ENCODE measurements at places on chromosomes 6 and 20. TPM values are rescaled to one million over a fixed set of nuclear protein-coding genes. Genes with fewer than 3 reads are reported as not detected.
A peak's percentile ranks its signal among the peaks of the same experiment; 100 is the strongest.

GRCh38 chr20:34475979-34476736 lies 40.1 kb upstream of the DYNLRB1 start:
- no peak overlapping the region for H3K27ac ChIP-seq
- no peak overlapping the region for H3K4me3 ChIP-seq
- no peaks in the 10 kb centered on the region for H3K27me3 ChIP-seq
- DNase-seq = peak; percentile 66
- no peaks in the 10 kb centered on the region for H3K36me3 ChIP-seq
- no peaks in the 10 kb centered on the region for H3K4me1 ChIP-seq

- H3K27me3 ChIP-seq = no peaks in the 10 kb centered on the region
- no peak overlapping the region for H3K27ac ChIP-seq
- H3K36me3 ChIP-seq = no peaks in the 10 kb centered on the region
- no peak for DNase-seq
Observed at GRCh38 chr6:106714281-106714680, 84.9 kb downstream of the QRSL1 start.

DNA sequence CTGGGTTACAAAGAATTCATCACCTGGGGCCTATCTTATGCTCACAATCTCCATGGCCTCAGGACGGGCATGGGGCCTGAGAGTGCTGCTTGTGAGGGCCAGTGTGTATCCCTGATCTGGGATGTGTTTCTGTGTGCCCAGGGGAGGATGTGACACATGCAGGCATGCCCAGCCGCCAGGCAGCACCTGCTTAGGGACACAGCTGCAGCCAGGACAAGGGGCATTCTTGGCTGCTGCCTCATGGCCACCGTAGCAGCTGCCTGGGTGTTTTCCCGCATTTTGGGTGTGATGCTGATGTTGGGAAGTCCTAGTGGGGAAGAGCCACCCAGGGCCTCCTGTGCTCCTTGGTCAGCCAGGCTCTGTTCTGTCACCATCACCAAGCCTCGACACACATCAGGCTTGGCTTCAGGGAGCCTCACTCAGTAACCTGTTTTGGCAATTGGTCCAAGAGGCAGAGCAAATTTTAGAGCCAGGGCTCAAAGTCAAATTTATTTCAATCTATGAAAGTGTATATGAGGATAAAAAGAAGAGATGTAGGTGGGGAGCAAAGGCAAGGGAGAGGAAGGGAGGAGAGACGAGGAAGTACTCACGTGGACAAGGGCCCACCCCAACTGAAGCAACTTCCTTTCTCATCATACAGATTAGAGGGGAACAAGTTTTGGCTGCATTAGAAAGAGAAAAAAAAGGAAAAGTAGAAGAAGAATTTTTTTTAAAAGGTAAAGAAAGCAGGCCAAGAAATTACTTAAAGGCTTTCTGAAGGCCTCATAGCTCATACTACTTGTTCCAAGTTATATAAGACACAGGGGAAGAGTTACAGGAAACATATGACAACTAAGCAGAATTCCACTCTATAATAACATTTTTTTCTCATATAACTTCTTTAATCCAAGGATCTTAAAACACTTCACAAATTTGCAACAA lies 269.9 kb upstream of the SUPT3H start:
- no peaks in the 10 kb centered on the region for H3K36me3 ChIP-seq
- H3K4me1 ChIP-seq = no peaks in the 10 kb centered on the region
- no peak overlapping the region for H3K4me3 ChIP-seq
- no peak overlapping the region for H3K27ac ChIP-seq
- H3K27me3 ChIP-seq = no peaks in the 10 kb centered on the region
- no peak for DNase-seq

- DNase-seq = no peak
- no peaks in the 10 kb centered on the region for H3K4me1 ChIP-seq
- no peak overlapping the region for H3K27ac ChIP-seq
- no peak overlapping the region for H3K4me3 ChIP-seq
- no peaks in the 10 kb centered on the region for H3K27me3 ChIP-seq
Observed at GRCh38 chr6:96157018-96157565, 141.3 kb downstream of the FUT9 start.

GRCh38 chr20:35410613-35411012 lies 1.2 kb downstream of the UQCC1 start:
- H3K4me1 ChIP-seq = no peaks in the 10 kb centered on the region
- no peak overlapping the region for H3K27ac ChIP-seq
- H3K4me3 ChIP-seq = no peak overlapping the region
- no peak for DNase-seq

- H3K36me3 ChIP-seq = peaks cover 8% of the 10 kb centered on the region
- no peak for DNase-seq
Observed at GRCh38 chr6:109373762-109374161, 8.5 kb downstream of the CD164 start.

DNA sequence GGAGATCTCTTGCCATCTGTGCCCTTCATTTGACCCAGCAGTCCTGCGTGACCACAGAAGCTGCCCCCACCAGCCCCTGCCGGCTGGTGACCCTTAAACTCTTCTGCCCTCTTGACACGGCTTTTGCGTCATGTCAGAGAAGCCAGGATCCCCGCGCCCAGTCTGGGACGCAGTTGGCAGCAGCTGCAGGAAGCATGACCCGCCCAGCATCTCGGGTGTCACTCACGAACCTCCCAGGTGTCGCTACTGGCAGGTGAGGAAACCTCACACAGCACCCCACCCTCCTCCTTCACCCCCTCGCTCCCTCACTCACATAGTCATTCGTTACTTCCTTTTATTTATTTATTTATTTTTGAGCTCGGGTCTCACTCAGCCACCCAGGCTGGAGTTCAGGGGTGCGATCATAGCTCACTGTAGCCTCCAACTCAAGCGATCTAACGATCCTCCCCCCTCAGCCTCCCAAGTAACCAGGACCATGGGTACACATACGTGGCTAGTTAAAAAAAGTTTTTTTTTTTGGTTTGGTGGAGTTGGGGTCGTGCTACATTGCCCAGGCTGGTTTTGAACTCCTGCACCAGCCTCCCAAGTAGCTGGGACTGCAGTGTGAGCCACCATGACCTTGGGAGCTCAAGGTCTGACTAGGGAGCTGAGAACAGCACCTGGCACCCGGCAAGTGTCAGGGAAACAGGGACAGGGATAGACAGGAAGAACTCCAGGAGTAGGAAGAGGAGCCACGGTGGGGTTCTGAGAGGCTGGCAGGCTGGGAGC lies 14.1 kb upstream of the SPDEF start:
- no peak overlapping the region for H3K4me3 ChIP-seq
- DNase-seq = no peak
- H3K27me3 ChIP-seq = no peaks in the 10 kb centered on the region
- H3K36me3 ChIP-seq = no peaks in the 10 kb centered on the region
- no peak overlapping the region for H3K27ac ChIP-seq
- no peaks in the 10 kb centered on the region for H3K4me1 ChIP-seq

- DNase-seq = no peak
- no peaks in the 10 kb centered on the region for H3K4me1 ChIP-seq
- H3K36me3 ChIP-seq = no peaks in the 10 kb centered on the region
- no peak overlapping the region for H3K4me3 ChIP-seq
Observed at GRCh38 chr6:132333639-132334520, 67.4 kb downstream of the MOXD1 start.

- H3K36me3 ChIP-seq = no peaks in the 10 kb centered on the region
- peaks cover 4% of the 10 kb centered on the region for H3K4me1 ChIP-seq
- no peak overlapping the region for H3K4me3 ChIP-seq
- no peaks in the 10 kb centered on the region for H3K27me3 ChIP-seq
- DNase-seq = no peak
Observed at GRCh38 chr20:46735436-46735835, 26.0 kb downstream of the SLC2A10 start.

DNA sequence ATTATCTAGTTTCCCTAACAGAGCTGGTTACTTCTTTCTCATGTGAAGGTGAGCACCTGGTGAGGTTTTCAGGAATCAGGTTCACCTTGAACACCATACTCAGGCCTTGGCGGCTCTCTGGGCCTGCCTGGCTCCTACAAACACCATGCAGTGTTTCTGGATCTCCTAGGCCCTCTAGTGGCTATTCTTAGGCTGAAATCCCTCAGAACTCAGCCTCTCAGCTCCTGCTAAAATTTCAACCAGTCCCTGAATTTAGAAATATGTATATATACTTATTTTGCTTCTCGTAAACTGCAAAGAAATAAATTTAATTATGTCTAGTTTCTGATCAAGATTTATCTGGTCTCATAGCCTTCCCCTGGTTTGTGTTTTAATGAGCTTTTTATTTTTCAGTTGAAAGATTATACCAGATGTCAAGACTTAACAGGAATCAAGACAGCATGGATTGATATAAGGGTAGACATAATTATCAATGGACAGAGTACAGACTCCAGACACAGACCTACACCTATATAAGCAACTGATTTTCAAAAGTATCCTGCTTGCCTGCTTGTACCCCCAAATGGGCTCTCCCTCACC lies 55.9 kb downstream of the ANKEF1 start:
- no peak for DNase-seq
- no peaks in the 10 kb centered on the region for H3K27me3 ChIP-seq
- H3K27ac ChIP-seq = no peak overlapping the region
- no peak overlapping the region for H3K4me3 ChIP-seq

- H3K4me3 ChIP-seq = no peak overlapping the region
- DNase-seq = peak; percentile 54
- H3K36me3 ChIP-seq = no peaks in the 10 kb centered on the region
- no peaks in the 10 kb centered on the region for H3K4me1 ChIP-seq
- no peak overlapping the region for H3K27ac ChIP-seq
Observed at GRCh38 chr20:63518946-63519667, 1.5 kb upstream of the PPDPF start.

GRCh38 chr20:60986506-60987156 lies 265.4 kb upstream of the CDH4 start:
- H3K27ac ChIP-seq = no peak overlapping the region
- H3K27me3 ChIP-seq = no peaks in the 10 kb centered on the region
- no peak for DNase-seq
- no peaks in the 10 kb centered on the region for H3K36me3 ChIP-seq
- no peaks in the 10 kb centered on the region for H3K4me1 ChIP-seq

GRCh38 chr6:135382182-135382628 lies 115.3 kb downstream of the AHI1 start:
- H3K4me3 ChIP-seq = no peak overlapping the region
- H3K4me1 ChIP-seq = no peaks in the 10 kb centered on the region
- DNase-seq = no peak
- H3K27ac ChIP-seq = no peak overlapping the region
- H3K27me3 ChIP-seq = no peaks in the 10 kb centered on the region
- no peaks in the 10 kb centered on the region for H3K36me3 ChIP-seq

DNA sequence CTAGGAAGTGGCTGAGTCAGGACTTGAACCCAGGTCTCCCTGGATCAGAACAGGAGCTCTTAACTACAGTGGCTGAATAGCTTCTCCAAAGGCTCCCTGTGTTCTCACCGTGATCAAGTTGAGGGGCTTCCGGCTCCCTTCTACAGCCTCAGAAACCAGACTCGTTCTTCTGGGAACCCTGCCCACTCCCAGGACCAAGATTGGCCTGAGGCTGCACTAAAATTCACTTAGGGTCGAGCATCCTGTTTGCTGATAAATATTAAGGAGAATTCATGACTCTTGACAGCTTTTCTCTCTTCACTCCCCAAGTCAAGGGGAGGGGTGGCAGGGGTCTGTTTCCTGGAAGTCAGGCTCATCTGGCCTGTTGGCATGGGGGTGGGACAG lies 44.6 kb upstream of the TTPAL start:
- H3K4me1 ChIP-seq = no peaks in the 10 kb centered on the region
- no peaks in the 10 kb centered on the region for H3K27me3 ChIP-seq
- H3K4me3 ChIP-seq = no peak overlapping the region
- DNase-seq = no peak

- H3K4me1 ChIP-seq = no peaks in the 10 kb centered on the region
- no peak overlapping the region for H3K4me3 ChIP-seq
- H3K36me3 ChIP-seq = no peaks in the 10 kb centered on the region
- H3K27ac ChIP-seq = no peak overlapping the region
Observed at GRCh38 chr20:37823296-37823980, 79.5 kb upstream of the VSTM2L start.

The C2 gene
- polyA plus RNA-seq = 5.6 TPM

The CPXM1 gene
- 0.23 TPM for polyA plus RNA-seq

The TOMM34 gene
- 7.9 TPM for polyA plus RNA-seq

The BRPF3 gene
- 11.3 TPM for polyA plus RNA-seq

The SLC4A11 gene
- polyA plus RNA-seq = 0.23 TPM

The TP53INP2 gene
- 11.3 TPM for polyA plus RNA-seq

The SLC22A1 gene
- 1.4 TPM for polyA plus RNA-seq

The CTCFL gene
- not detected for polyA plus RNA-seq
